Activated naive CD4-positive, alpha-beta T cell (primary cell): ENCODE measurements at places on chromosomes 12 and 14.

GRCh38 chr12:108338915-108339657 lies at the start of gene CMKLR1:
CMKLR1 (minus strand) TSS chr12:108339311; CDS start chr12:108293591, 45,720 bp downstream.
- no peak for DNase-seq

GRCh38 chr12:118288174-118288573 lies 84.5 kb downstream of the TAOK3 start:
- no peak for DNase-seq

GRCh38 chr12:46657453-46658411 lies 168.1 kb downstream of the SLC38A4 start:
- no peak for DNase-seq

GRCh38 chr14:92484132-92484823 lies 29.3 kb upstream of the RIN3 start:
- no peak for DNase-seq

- DNase-seq: no peak
Observed at GRCh38 chr12:59055204-59055860, 135.0 kb upstream of the LRIG3 start.

- no peak for DNase-seq
Observed at GRCh38 chr12:12564911-12565310, 2.2 kb upstream of the DUSP16 start.

DNA sequence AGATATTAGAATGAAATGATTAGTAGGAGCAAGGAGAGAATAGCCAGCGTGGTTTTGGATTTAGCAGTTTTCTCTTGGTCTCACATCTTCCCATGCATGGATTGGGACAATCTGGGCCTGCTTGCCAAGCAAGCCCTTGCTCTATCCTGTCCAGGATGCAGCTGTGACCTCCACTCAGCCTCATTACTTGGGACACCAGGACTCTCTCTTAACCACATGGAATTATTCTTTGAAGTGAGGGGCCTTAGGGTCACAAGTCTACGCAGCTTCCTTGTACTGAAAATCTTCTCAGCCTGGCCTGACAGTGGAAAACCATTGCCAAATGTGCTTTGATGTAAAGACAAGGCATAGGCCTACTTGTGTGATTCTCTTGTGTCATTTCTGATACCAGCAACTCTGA lies 28.0 kb upstream of the DCN start:
- DNase-seq: no peak

GRCh38 chr12:46506198-46506597 lies 133.6 kb upstream of the SLC38A2 start:
- no peak for DNase-seq

DNA sequence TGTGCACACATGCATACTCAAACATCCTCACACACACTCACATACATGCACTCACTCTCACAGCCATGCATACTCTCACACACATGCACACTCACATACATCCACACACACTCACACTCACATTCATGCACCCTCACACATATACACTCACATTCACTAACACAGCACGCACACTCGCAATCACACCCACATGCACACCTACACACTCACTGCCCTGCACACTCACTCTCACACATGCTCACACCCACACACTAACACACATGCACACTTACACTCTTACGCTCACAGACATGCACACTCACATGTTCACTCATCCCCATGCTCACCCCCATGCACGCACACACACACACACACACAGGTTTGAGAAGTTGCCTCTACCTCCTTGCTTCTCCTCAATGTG lies 63.2 kb upstream of the SFSWAP start:
- DNase-seq: no peak

DNA sequence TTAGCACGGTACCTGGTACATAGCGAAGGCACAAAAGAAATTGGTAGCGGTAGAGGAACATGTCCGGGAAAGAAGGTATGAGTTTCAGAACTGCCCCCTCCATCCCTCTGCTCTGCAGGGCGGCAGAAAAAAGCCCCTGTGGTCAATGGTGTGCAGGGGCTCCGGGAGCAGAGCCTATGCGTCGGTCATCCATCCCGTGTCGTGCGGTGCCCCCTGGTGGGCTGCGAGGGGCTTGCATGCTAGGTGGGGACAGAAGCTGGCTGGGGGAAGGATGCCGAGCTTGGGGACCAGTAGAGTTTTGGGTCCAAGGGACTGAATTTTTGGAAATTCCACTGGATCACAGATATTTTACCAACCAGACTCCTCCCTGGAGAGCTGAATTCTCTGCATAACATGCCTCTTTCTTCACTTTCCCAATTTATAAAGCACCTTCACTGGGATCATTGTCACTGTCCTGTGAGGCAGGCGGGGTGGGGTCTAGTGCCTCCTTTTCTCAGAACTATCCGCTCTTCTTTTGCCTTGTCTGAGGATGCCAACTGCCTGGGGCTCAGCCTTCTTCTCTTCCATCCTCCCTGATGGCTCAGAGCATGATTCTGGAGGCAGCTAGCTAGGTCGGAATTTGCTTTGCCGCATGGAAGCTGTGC lies 148.7 kb downstream of the SMOC1 start:
- DNase-seq: peak; percentile 26

DNA sequence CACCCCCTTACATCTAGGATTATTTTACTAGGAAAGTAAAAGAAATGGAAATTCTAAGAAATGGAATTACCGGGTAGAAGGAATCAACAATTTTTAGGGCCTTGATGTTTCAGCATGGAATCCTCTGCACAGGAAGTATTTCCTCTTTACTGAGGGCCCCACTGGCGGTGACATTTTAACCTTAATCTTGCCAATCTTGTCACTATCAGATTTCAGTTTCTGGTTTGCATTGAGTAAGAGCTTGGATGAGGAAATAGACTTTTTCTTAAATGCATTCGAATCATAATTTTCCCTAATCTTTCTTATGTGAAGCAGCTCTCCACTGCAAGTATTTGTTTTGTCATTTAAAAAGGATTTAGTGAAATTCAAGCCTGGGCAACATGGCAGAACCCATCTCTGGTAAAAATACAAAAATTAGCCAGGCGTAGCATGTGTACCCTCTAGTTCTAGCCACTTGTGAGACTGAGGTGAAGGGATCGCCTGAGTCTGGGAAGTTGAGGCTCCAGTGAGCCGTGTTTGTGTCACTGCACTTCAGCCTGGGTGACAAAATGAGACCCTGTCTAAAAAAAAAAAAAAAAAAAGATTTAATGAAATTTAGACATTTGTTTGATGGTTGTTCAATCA lies 40.7 kb downstream of the TPCN1 start:
- no peak for DNase-seq

GRCh38 chr12:10590966-10591365 lies 22.4 kb downstream of the MAGOHB start:
- DNase-seq: no peak

GRCh38 chr12:93243689-93244513 lies 133.8 kb upstream of the NUDT4 start:
- no peak for DNase-seq
